Breast epithelium (tissue), 4 donors: ENCODE measurements at places on chromosomes 13 and 19.

- no peak overlapping the region for H3K4me3 ChIP-seq
- no peak for DNase-seq
- no peaks in the 10 kb centered on the region for H3K27me3 ChIP-seq
- no peaks in the 10 kb centered on the region for H3K36me3 ChIP-seq
- H3K27ac ChIP-seq, result no peak overlapping the region
Measured at GRCh38 chr13:82847595-82847994, 1034.7 kb downstream of the SLITRK1 start.

GRCh38 chr19:10631874-10632273, 6.5 kb downstream of the SLC44A2 start:
- no peak overlapping the region for H3K4me3 ChIP-seq
- no peak overlapping the region for H3K27ac ChIP-seq
- peaks cover 4% of the 10 kb centered on the region for H3K36me3 ChIP-seq
- H3K4me1 ChIP-seq, result no peaks in the 10 kb centered on the region

DNA sequence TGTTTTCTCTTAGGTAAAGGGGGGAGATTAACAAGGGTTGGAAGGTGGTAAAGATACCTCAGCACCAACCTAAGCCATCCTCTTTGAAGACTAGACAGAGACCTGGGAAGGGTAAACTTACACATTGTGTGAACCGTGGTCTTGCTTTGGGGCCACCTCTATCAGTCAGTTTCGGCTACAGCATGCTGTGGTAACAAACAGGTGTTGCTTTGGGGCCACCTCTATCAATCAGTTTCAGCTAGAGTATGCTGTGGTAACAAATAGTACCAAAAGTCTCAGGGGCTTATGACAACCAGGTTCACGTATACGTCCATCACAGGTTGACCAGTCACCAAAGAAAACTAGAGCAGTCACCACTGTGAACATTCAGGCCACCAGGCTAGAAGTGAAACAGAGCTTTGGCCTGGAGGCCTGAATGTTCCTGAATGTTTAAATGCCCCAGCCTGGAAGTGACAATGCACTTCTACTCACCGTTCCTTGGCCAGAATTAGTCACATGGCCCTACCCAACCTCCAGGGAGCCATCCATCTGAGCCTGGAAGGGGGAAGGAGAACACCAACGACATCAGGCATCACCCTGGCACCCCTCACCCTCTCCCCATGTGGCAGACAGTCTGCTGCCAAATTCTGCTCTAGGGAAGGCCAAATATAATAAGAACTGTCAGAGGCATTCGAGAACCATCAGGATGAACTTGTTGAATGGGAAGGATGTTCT, 3.8 kb downstream of the FXYD7 start:
- DNase-seq, result no peak
- no peaks in the 10 kb centered on the region for H3K36me3 ChIP-seq
- H3K4me1 ChIP-seq, result peaks cover 1% of the 10 kb centered on the region

DNA sequence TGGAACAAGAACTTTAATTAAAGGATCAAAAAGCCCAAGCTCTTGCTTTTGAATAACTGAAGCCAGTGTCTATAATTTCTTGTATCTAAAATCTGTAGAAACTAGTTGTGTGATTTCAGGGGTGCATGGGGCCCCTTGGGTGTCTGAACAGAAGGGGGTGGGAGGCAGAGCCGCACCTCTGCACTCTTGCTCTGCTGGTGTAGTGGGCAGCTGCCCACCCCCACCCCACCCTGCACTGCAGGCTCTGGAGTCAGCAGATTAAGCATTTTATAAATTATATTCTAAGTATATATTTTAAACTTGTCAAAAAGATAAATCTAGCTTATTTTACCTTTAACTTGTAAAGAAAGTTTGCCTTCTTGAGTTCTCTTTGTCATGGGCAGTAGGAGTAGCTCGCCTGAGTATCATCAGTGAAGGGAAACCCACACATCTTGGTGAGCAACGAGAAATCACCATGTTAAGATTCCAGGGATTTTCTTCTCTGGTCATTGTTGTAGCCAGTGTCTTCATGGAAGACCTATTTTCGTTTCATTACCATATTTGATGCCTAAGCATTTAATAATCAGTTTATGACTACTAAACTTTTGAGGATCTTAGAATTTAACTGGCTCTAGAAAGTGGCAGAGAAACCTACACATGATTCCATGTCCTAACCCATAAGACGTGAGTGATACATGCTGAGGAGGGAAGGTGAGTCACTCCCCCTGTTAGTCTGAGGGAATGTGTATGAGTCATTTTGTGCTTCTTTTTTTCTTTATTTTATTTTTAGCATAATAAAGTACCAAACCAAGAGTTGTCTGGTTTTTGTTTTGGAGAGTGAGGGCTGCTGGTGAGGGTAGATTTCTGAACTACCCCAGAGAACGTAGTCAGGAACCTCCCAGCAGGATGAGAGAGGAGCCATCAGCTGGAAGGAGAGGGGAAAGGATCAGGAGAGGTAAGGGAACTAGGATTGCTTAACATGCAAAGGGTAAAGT, 7.7 kb downstream of the UBE2L5 start:
- no peaks in the 10 kb centered on the region for H3K27me3 ChIP-seq
- no peak overlapping the region for H3K4me3 ChIP-seq
- no peak overlapping the region for H3K27ac ChIP-seq

- H3K27me3 ChIP-seq, result no peaks in the 10 kb centered on the region
- H3K4me3 ChIP-seq, result peak overlapping the region; percentile 98
- DNase-seq, result no peak
- H3K4me1 ChIP-seq, result peaks cover 18% of the 10 kb centered on the region
Measured at GRCh38 chr13:110617321-110618072, 2.2 kb downstream of the NAXD start.

DNA sequence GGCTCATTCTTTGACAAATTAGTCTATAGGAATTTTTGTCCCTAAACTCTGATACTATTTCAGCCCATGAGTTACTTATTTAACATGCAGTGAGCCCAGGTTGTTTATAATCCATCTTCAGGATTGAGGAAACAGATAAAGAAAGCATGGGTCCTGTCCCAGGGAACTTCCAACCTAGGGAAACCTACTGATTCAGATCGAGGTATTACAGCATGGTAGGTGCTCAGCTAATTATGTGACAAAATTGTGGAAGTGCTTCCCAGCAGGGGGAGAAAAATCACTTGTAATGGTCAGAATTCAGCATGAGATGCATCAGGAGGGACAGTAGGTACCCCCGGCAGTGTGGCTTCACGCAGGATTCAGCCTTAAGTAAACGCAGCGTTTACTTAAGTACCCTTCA, 171.3 kb downstream of the NUFIP1 start:
- no peak for DNase-seq
- H3K36me3 ChIP-seq, result no peaks in the 10 kb centered on the region
- no peaks in the 10 kb centered on the region for H3K27me3 ChIP-seq
- H3K27ac ChIP-seq, result no peak overlapping the region
